ENCODE measurements at places on chromosomes 3 and 15. TPM values are rescaled to one million over a fixed set of nuclear protein-coding genes. Genes with fewer than 3 reads are reported as not detected.

The BMF gene
- total RNA-seq = 2.7 TPM

The SLC22A13 gene
- 0.38 TPM for total RNA-seq

The TRIM59 gene
- 14.8 TPM for total RNA-seq

The KLHL40 gene
- total RNA-seq = not detected

The KNG1 gene
- total RNA-seq = not detected

The ACKR4 gene
- total RNA-seq = 25.0 TPM

The GABRG3 gene
- total RNA-seq = not detected

The FEZF2 gene
- total RNA-seq = not detected

The SKOR1 gene
- total RNA-seq = 0.11 TPM

The EHHADH gene
- total RNA-seq = 4.3 TPM

The GAP43 gene
- 0.54 TPM for total RNA-seq

Data from GM23248 (cell line).